ENCODE measurements at places on chromosomes 12 and 14.
A peak's percentile ranks its signal among the peaks of the same experiment; 100 is the strongest.

DNA sequence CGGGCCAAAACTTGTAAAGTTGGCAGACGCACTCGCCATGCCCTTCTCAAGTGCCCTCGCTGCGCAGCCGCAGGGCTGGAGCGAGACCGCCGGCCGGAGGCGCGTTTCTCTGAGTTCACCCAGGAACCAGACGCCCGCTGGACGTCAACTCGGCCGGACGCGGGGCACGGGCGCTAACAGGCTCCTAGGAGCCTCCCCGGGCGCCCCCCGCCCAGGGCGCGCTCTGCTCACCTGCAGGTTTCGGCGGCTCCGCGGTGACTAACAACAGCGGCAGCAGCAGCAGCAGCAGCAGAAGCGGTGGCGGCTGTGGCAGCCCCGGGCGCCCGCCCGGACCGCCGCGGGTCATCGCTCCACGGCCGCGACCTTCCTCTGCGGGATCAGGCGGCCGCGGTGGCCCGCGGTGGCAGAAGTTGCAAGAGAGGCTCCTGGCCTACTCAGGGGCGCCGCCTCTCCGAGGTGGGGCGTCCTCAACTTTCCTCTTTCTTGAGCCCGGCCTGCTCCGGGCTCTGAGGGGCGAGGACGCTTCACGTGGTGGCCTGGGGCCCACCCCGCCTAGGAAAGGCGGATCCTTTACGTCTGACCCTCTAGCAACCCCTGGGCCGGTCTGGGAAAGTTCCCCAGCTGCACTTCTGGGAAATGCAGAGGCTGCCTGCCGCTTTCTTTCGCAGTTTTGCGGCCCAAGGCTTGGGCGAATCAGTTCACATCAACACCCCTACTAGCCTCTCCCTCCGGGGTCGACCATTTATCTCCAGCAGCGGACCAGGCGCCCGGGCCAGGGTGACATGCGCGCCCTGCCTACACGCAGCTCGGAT is at the start of gene PLBD1:
TSS of gene PLBD1 (minus strand) at position 533 of the 812 bp plus-strand sequence. CDS start at position 346, 187 bp downstream.
- no peak for DNase-seq

DNA sequence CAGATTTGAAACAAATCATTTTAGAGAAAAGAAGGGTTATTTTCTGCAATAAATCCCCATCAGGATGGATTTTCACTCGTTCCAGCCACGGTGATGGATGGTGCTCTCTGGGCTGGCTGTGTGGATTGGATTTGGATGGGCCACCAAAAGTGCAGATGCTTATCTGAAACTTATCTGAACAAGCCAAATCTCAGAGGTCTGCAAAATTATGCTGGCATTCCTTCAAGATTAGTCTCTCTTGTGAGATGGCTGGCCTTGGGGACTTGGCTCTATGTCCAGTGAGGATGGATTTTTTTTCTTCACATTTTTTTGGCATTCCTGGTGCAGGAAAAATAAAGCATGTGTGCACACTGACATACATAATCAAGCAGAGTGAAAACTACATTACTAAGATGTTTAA is 341.9 kb downstream of the GXYLT1 start:
- DNase-seq, result no peak

- no peak for DNase-seq
These were observed 98.2 kb downstream of the DENND5B start for GRCh38 chr12:31492599-31493196.

- DNase-seq, result no peak
These were observed 1.5 kb upstream of the ZBTB42 start for GRCh38 chr14:104799244-104800014.

GRCh38 chr12:25382311-25383106 is 131.8 kb upstream of the KRAS start:
- no peak for DNase-seq

- DNase-seq, result no peak
These were observed 176.8 kb downstream of the PHLDA1 start for GRCh38 chr12:75854681-75855309.

- DNase-seq, result no peak
These were observed 230.7 kb upstream of the PRKD1 start for GRCh38 chr14:30158299-30158698.

DNA sequence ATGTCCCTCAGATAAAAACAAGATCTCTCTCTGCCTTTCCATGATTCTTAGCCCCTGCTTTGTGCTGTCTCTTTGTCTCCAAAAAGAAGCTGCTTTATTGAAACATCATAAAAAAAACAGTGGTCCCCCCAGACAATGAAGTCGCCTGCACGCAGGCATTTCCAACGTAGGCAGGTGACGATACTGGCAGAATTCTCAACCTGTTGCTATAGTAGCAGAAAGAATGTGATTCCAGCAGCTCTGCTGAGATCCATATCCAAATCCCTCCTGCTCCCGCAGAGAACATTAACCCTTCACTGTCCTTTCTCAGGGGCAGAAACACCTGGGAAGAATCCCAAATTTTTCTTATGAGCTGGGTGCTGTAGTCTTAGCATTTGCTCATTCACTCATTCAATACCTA is 84.8 kb downstream of the STON2 start:
- no peak for DNase-seq

- no peak for DNase-seq
These were observed 148.8 kb upstream of the EGLN3 start for GRCh38 chr14:34099635-34100034.

GRCh38 chr12:78185109-78185508 is 354.4 kb downstream of the NAV3 start:
- DNase-seq, result no peak

GRCh38 chr12:89693639-89694202 is 14.9 kb downstream of the ATP2B1 start:
- DNase-seq, result no peak

GRCh38 chr14:97726676-97727075 is 929.5 kb downstream of the VRK1 start:
- no peak for DNase-seq

DNA sequence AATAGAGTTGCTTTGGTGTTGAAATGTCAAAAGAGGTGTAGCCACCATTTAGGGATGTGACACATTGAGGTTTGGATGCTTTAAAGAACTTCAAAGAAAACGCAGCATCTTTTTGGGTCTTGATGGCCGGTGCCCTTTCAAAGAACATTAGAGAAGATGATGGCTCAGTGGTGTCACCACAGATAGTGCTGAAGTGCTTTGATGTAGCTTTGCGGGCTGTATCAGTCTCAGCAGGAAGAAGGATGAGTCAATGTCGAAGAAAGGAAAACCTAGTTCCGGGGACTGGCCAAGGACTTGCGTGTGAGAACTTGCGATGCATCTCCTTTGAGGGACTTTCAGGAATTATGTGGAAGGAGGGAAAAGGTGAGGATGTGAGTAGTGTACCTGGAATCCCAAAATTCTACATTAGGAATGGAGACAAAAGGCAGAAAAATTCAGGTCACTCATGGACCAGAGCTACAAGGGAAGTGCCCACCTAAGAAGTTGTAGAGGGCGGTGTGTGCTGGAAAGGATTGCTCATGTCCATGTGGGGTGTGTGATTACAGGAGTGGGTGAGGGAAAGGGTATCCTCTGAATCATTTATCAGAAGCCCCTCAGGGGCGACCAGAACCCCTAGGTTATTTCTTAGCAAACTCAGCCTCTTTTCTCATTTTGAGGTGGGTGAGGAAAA is 39.7 kb upstream of the GZMB start:
- peak; percentile 58 for DNase-seq

DNA sequence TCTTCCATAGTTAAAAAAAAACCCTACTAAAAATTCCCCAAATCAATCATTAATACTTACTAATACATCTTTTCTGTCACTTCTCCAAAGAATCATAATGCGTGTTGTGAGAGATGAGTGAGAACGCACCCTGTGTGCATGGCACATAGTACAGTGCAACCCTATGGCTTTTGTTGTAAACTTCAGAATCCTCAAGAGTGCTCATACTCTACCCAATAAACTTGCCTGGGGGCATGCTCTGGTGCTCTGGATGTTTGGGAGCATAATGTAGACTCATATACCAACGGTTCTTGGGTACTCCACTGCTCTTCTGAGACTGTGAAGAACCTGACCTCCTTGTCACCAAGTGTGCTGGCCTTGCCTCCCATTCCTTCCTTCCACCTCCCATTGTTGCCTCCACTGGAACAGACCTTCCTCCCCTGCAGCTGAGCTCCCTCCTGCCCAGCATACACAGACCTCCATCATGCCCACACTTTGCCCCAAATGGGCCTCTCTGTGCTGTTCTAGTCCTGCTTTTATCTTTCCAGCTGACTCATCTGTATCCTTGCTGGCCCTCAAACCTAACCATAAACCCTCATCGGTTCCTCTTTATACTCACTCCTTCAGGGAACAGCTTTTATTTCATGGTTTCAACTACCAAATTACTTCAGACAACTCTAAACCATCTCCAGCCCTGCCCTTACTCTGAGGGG is 8.9 kb downstream of the DCP1B start:
- no peak for DNase-seq

DNA sequence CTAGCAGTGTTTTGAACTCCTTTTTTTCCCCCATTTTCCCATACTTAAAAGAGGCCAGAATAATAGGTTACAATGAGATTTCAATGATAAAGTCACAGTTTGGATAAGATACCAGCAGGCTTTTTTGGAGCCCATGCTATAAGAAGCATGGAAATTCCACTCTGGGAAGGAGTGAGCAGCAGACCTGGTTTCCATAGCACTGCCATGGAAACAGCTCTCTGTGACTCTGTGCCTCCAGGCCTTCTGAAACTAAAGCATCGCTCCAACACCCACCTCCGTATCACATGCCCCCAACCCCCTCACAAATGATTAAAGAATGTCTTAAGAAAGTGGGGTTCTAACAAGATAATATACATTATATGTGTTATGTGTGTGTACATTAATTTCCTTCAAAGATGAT is 165.0 kb downstream of the GRIN2B start:
- no peak for DNase-seq

DNA sequence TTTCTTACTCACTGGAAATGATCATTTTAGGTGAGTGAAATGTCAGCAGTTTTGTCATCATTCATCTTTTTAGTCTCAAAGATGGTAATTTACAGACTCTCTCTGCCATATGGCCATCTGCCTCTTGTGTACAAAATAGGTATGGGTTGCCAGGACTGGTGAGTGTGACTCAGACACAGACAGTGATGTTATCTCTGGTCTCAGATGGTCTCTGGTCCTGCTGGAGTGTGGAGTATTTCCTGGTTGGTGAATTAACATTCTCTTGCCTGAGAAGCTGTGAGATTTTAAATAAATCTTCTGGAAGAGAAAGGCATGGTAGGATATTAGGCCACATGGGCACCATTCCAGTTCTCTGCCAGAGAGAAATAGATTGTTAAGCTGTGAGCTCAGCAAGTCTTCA is 207.0 kb downstream of the ATP23 start:
- no peak for DNase-seq

DNA sequence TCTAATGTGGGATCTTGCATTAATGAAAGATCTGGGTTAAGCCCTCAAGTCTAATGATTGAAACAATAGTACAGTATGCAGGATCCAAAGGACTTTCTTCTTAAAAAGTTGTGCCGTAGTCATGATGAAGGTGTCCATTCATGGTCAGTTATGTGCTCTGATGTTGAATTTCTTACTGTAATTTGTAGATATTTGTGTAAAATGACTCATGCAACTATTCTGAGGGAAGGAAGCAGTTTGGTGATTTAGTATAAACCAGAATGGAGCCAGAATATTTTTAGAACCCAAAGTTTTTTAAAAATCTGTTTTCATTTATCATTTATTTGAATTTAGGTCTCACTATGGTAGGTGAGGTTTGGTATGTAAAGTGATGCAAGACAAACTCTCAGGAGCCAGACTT is 151.2 kb downstream of the AKAP6 start:
- DNase-seq, result no peak

GRCh38 chr12:132374612-132375445 is 45.4 kb upstream of the GALNT9 start:
- no peak for DNase-seq

GRCh38 chr12:63944586-63945228 is 100.2 kb downstream of the SRGAP1 start:
- DNase-seq, result no peak

- DNase-seq, result no peak
These were observed 21.4 kb upstream of the EID3 start for GRCh38 chr12:104282109-104282508.

DNA sequence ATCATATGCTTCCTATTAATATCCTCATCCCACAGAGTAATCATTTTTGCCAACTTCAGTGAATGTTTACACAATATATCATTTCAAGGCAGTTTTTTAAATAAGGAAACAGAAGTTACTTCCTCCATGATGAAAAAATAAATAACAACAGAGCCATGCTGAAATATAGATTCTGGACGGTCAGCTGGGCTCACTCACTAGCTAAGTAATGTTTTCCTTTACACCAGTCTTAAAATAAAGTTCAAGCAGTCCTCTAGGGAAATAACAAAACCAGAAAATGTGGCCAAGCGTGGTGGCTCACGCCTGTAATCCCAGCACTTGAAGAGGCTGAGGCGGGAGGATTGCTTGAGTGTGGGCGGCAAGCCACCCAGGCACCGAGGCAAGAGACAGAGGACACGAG is 28.7 kb downstream of the AICDA start:
- DNase-seq, result no peak

DNA sequence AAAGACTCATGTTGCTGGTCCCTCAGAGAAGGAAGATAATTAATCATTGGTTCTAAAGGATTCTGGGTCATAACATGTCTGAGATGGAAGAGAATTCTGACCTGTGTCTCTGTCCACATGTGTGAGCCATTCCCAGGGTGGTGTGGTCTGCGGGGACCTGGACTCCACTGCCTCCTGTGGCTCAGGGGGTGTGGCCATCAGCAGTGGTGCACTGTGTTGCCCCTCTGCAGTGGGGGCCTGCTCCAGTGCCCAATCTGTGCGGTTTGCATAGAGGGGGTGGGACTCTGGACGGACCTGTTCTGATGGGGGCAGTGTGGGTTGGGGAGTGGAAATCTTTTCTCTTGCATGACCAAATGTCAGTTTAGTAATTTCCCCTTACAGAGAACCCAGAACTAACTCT is 13.5 kb downstream of the KRT85 start:
- DNase-seq, result no peak

- no peak for DNase-seq
These were observed 357.1 kb upstream of the MGAT4C start for GRCh38 chr12:86613311-86613710.

DNA sequence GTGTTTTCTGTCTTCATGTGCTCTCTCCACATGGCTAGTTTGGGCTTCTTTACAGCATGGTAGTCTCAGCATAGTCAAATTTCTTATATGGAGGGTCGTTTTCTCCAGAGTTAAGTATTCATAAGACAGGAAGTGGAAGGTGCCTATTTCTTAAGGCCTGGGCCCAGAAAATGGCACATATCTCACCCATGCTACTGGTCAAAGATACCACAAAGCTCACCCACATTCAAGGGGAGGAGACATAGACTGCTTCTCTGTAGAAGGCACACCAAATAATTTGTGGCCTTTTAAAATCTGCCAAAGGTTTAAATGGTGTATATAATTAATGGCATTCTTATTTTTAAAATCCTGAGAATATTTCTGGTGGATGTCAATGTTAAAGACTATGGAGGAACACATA is 44.8 kb downstream of the CCDC91 start:
- DNase-seq, result no peak

- no peak for DNase-seq
These were observed 20.2 kb upstream of the NXPH4 start for GRCh38 chr12:57196439-57196838.
